T-helper 1 cell (primary cell): ENCODE measurements at places on chromosomes 3 and 15.

GRCh38 chr15:29731865-29732264, 90.4 kb downstream of the TJP1 start:
- no peak for DNase-seq

DNA sequence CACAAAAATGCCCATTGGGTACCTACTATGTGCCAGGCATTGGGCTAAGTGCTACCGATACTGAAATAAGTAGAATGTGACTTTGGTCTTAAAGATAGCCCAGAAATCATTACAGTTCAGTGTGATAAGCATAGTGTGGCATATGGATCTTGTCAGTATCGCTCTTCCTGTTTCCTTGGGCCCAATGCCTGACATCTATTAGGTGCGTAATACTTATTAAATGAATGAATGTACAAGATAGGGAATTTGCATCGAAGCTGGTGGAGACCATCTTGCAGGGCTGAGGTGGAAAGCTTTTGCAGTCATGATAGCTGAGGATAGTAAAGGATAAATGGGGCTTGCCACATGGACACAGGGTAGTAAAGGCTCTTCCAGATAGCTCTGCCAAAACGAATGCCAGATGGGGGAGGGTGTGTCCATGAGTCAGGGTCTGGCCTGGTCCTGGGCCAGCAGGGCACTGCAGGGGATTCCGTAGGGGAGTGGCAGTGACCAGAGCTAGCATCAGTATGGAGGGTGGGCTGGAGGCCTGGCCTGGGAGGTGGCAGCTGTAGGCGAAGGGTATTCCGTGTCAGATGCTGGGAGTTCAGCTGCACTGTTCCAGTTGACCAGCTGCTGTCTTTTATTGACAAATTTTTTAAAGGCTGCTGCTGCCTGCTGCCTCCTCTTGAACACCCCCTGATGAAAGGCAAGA, 23.5 kb downstream of the TSEN2 start:
- no peak for DNase-seq

GRCh38 chr3:111838133-111838532, 20.9 kb upstream of the PHLDB2 start:
- DNase-seq: no peak

DNA sequence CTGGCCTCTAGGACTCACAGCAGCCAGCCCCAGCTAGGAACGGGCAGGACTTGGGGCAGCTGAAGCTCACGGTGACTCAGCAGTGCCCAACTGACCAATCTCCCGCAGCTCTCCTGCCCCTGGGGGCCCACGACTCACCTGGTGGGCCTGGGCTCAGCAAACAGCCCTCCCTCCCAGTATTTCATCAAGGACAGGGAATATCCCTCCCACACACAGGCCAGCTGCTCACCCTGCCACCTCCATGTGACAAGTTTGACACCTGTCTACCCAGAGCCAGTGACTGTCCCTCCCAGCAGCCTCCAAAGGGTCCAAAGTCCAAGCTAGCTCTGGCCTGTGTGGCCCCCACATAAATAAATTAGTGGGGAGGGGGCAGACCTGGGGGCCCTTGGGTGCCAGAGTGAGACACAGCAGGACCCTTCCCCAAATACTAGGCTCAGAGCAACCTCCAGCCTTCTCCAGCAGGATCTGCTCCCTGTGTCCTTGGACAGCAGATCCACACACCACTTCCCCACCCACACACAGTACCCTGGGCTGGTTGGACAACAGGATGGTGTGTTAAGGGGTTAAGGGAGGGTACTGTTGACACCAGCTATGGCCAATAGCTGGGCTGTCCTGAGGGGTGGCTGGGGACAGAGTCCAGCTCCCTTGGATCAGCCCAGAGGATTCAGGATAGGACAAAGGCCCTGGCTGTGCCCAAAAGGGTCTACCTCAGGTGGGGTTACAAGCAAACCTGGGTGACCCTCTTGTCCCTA, 4.3 kb downstream of the GNAT1 start:
- DNase-seq: no peak

- no peak for DNase-seq
These were observed 265.0 kb downstream of the ZPLD1 start for GRCh38 chr3:102699819-102700140.

DNA sequence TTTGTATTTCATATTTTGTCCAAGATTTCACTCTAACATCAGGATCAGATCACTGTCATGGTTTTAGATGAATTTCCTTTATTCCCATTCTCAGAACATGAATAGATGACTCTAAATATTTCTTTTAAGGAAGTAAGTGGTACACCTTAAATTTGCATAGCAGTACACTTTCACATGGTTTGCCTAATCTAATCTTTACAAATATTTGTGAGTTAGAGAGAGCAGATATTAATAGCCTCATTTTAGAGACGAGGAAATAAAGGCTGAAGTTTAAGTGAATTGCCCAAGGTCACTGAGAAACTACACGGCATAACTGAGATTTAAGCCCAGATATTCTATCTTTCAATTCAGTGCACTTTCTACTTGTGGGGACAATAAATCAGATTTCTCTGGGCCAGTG, 14.2 kb downstream of the TERC start:
- DNase-seq: no peak

DNA sequence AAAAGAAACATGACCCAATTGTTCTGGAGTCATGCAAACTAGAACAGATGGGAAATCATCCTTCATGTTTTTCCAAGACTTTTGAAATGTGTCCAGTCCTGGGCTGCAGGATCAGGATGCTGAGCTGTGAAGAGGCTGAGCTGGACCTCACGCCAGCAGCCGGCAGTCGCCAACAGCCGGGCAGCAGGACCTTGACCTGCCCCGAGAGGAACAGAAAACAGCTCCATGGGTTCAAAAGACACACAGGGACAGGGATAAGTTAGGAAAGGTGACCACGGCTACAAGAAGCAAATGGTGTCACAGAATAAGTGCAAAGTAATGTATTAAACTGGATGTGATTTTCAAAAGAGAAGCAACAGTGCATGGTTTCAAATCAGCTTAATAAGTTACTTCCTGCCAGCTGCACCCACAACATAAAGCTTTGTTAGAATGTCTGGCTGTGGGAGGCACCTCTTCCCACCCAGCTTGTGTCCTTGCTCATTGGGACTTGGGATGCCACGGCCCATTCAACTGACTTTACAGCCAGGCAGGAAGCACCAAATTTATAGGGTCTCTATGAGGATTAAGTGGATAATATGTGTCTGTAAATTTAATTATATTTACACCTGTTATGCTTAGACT, 266.4 kb downstream of the GABRG3 start:
- no peak for DNase-seq

- DNase-seq: no peak
These were observed 646.5 kb downstream of the NSUN3 start for GRCh38 chr3:94709249-94709902.

DNA sequence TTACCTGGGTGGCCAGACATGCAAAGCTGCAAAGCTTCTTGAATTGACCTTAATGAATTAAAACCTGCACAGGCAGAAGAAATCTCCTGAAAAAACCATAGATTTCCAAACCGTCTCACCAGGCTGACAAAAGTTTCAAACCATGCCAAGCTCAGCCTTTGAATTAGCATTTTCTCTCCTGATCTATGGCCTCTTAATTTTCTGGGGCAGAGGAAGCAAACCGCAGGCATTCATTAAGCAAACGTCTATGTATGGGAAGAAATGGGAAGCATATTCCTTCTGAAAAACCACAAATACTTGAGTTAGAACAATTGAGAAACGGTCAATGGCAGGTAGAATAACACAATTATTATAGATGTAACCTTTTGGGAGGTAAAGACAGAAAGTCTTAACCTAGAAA, 500.2 kb upstream of the NR2F2 start:
- DNase-seq: no peak

DNA sequence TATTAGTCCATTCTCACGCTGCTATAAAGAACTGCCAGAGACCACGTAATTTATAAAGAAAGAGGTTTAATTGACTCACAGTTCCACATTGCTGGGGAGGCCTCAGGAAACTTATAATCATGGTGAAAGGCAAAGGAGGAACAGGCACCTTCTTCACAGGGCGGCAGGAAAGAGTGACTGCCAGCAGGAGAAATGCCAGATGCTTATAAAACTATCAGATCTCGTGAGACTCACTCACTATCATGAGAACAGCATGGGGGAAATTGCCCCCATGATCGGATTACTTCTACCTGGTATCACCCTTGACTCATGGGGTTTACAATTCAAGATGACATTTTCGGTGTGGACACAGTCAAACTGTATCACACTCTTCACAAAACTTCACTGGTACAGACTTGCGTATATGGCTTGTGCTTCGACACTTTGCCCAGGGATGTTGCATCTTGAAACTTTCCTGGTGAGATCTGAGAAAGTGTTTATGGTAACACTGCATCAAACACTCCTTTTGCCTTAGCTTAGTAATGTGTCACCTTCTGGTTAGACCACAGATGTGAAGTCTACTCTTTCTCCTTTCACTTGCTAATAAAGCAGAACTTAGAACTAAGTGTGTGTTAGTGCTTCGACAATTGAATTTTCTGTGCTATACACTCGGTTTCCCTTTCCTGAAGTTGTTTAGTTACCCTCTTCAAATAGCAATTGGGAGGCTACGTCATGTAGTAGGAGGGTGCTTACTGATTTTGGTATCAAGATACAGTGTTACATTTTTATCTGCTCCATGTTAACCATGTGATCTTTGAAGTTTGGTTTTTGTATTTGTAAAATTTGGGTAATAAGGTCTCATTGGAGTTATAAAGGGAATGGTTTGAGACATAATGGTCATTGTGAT, 185.7 kb downstream of the LPP start:
- DNase-seq: no peak

DNA sequence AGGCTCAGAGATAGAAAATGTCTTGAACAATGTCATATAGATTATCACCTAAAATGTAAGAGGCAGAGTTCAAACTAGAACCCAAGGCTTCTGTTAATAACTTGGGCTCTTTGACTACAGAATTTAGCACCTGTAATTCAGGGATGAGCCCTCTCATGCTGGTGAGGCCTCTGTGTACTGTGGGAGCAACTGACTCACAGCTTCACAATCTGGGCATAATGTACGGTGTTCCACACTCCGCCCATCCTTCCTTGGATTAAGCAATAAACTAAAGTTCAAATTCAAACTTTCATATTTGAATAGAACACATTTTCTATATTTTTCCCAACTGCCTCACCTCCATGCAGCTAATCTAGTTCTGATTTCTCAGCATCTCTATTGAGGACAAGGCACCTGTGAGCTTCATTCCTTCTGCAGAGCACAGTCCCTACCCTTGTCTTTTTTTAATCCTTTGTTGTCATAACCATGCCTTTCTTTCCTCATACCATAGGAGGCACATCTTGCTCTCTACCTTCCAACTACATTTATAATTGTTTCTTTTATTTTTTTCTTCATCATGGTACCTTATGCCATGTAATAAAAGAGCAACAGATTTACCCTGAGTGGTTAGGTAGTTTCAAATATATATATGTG, 392.1 kb downstream of the NLGN1 start:
- no peak for DNase-seq

DNA sequence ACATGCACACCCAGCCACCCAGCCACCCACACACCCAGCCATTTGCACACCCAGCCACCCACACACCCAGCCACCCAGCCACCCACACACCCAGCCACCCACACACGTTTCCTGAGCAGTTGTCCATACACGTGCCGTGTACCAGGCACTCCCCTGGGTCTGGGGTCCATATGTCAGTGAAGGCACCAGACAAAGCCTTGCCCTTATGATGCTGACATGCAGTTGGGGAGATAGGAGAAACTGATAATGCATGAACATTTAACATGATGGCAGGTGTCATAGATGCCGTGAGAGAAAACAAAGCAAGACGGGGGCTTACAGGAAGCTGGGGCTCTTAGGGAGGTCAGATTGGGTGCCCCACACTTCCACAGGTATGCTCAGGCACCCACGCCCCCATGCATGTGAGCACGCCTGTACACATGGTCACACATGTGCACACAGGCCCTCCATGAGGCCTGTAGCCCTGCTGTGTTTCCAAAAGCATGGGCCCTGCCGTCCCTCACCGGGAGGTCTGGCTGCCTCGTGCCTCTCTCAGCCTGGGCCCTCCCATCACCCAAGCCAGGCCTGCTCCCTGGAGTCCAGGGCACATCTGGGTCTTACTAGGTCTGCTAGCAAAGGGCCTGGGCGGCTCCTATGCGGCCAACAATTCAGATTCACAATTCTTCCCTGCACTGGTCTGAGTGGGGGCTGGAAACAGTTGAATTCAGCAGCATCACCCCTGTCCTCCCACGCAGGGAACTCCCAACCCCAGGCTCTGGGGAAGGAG, 3.6 kb upstream of the DNAJB8 start:
- DNase-seq: no peak

DNA sequence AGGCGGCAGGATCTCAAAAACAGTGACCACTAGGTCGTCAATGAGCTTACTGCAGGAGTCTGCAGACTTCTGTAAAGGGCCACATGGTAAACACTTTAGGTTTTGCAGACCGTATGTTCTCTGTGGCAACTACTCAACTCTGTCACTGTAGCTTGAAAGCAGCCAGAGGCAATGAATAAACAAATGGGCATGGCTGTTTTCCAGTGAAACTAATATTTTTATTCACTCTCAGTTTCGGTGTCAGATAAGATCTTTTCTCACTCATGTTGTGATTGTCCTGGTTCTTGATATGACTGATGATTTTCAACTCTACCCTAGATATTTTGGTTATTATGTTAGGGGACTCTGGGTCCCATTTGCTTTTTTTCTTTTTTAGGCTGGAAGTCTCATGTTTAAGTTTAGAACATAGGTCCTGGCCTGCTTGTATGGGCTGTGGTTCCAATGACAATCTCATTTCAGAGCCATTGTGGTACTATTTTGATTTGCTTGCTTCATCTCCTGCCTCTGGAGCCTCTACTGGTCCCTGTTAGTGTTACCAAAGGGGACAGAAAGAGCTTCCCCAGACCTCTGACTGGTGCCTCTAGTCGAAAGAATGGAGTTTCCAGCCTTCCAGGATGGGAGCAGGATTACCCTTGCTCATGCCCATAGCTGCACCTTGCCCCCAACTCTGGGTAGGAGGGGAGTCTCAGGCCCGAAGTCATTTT, 222.0 kb downstream of the STT3B start:
- DNase-seq: no peak

GRCh38 chr3:126126286-126126685, 42.4 kb upstream of the SLC41A3 start:
- no peak for DNase-seq
